ENCODE measurements at places on chromosomes 5 and 9.

DNA sequence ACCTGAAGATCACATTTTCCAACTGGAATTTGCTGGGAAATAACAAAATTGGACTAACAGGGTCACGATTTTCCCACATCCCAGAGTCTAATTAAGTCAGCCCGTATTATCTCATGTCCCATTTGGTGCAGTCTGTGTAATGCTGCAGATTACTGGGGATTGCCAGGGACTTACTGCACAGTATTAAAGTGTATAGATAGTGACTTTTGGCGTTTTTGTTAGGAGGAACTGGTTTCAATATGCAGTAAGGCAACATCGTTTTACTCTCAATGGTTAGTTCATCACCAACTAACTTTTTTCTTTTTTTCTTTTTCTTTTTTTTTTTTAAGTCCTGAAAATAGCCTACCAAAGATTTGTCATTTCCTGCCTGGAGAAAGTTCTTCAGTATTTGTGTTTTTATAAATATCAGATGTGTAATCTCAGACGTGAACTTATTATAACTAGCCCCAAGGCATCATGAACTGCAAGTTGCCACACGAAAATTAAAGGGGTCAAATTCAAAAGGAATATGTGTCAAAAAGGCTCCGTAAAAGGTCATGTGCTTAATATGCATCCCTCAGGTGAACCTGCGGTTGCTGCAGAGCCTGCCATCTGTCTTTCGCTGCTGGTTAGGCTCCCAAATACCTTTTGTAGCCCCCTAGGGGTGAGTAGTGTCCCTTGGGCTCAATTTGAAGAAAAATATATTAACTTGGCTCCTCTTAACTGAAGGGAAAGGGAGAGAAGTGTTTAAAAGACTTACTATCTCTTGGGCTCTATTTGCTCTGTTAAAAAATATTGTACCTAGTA is 176.7 kb upstream of the ADAMTSL1 start:
- peak; percentile 2 for DNase-seq

- no peak for DNase-seq
Measured at GRCh38 chr9:82495884-82496777, 507.6 kb downstream of the SPATA31D1 start.

GRCh38 chr5:79640571-79641055 is 28.4 kb downstream of the TENT2 start:
- DNase-seq = no peak

DNA sequence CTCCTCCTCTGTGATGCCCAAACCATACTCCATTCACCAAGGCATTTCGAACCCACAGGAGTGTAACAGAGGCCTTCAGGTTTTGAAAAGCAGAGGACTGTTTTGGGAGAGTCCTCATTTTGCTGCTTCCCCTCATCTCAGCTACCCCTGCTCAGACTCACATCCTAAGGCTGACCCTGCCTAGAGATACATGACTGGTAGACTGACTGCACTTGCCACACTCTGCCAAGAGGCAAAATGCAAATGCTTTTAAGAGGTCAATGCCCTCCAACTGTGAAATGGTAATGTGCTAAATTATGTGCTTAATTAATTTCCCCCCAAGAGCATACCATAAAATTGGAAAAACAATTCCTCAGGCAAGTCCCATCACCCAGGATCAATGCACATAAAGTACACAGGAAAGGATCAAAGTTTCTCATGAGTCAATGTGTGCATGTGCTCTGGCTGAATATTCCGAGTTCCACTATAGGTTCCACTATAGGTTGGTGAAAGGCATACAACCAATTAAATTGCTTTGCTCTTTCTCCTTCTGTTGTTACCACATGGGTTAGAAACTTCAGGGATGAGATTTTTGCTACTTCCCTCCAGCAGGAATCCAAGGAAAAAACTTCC is 87.0 kb downstream of the RGS7BP start:
- no peak for DNase-seq

GRCh38 chr5:155017610-155018009 is 4.1 kb downstream of the KIF4B start:
- no peak for DNase-seq

- no peak for DNase-seq
Measured at GRCh38 chr9:33161589-33162132, 5.5 kb downstream of the B4GALT1 start.

- no peak for DNase-seq
Measured at GRCh38 chr5:170161069-170161468, 55.4 kb downstream of the FOXI1 start.

DNA sequence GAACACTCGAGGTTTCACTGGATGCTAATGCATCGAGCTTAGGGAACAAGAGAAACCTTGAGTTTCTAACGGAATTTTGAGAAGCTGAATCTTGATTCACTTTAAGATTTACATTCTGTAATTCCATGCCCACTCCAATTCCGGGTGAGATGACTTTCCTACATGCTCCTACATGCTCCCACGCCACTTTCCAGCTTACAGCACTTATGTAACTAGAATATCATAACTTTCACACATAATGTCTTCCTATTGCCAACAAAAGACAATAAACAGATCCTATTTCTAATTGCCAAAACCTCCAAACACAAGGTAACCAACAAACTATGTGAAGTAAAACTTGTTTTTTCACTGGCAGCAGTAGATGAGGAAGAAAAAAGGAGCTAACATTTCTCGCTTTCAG is 72.9 kb downstream of the ECPAS start:
- DNase-seq = no peak

DNA sequence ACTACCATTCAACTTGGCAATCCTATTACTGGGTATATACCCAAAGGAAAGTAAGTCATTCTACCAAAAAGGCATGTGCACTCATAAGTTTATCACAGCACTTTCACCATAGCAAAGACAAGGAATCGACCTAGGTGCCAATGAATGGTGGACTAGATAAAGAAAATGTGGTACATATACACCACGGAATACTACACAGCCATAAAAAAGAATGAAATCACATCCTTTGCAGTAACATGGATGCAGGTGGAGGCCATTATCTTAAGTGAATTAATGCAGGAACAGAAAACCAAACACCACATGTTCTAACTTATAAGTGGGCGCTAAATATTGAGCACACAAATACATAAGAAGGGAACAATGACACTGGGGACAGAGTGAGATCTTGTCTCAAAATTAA is 65.8 kb upstream of the SUB1 start:
- DNase-seq = no peak

DNA sequence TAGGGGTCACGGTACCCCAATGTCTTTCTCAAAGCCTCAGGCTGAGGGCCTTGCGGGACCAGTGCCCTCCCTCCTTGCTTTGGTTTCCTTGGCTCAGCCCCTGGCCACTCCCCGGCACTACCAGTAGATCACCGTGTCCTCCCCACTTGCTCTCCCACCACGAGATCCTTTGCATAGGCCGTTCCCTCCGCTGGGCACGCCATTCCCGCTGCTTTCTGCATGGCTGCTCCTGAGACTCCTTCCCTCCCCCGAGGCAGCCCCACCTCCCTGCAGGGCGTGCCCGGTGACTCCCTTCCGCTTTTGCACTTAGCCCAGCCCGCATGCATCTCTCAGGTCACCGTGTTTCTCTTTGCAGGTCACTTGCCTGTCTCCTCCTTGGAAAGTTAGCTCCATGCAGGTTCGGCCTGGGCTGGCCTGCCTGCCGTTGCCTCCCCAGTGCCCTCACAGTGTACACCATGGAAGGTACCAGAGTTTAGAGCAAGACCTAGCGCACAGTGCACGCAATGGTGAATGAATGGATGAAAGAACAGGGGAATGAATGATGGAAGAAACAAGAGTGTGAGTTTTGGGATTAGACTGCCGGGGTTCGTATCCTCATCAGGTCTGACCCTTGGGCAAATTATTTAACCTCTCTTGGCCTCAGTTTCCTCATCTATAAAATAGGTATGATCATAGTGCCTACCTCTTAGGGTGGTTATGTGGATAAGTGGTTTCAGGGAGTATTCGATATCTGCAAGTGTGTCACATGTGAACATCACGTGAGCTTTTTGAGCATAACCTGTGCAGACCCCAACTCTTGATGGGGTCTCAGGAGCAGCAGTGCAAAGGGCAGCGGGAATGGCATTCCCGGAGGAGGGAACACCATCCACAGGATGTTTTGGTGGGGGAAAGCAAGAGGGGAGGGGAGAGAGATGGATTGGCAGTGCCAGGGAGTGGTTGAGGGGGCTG is 214.3 kb downstream of the C9orf50 start:
- no peak for DNase-seq

- DNase-seq = no peak
Measured at GRCh38 chr5:174733091-174733690, 8.8 kb downstream of the MSX2 start.

DNA sequence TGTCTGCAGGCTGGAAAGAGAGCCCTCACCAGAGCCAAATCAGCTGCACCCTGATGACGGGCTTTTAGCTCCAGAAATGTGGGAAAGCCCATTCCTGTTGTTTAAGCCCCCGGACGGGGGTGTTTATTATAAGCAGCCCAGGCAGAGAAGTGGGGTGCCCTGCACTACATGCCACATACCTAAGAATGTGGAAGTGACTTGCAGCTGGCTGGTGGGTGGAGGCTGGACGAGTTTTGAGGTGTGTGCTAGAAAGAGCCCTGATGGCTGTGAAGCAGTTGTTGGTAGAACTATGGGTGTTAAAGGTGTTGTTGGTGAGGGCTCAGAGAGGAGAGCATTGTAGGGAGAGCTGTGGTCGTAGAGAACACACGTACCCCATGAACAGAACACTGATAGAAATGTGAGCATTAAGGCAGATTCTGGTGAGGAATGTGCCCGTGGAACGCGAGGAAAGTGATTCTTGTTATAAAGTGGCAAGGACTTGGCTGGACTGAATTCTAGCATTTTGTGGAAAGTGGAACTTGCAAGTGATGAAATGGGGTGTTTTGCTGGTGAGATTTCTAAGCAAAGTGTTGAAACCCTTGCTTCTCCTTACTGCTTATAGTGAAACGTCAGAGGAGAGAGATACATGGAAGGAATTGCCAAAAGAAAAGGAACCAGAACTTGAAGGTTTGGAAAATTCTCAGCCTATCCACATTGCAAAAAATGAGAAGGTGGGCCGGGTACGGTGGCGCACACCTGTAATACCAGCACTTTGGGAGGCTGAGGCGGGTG is 38.9 kb downstream of the AHRR start:
- no peak for DNase-seq

- no peak for DNase-seq
Measured at GRCh38 chr5:59104400-59105127, 521.7 kb downstream of the RAB3C start.

GRCh38 chr9:115884846-115885245 is 268.7 kb upstream of the PAPPA start:
- DNase-seq = no peak

GRCh38 chr5:68381060-68381459 is 165.5 kb downstream of the PIK3R1 start:
- DNase-seq = no peak

GRCh38 chr5:81884871-81885270 is 87.0 kb upstream of the ATG10 start:
- no peak for DNase-seq

DNA sequence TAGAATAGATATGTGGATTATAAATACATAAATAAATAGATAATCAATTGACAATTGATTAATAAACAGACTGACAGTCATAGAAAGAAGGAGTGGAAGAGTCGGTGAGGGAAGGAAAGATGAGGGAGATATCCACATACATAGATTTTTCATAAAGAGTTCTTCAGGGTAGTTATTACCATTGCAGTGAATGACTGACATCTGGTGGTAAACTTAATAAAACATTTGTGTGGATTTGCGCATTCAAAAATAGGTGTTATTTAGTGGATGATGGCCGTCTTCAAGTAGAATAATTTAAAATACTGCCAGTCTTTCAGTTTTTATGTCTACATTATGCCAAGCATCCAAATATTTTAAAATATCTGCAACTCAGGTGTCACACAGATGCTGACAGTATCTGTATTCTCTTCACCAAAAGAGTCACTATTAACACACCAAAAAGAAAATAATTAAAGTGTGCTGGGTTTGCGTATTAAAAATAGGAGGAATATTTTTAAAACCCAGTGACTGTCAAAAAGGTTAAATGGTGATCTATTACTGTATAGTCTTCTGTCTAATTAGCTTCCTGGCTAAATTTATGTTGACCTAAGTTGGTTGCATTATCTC is 78.8 kb downstream of the GIN1 start:
- DNase-seq = peak; percentile 60

DNA sequence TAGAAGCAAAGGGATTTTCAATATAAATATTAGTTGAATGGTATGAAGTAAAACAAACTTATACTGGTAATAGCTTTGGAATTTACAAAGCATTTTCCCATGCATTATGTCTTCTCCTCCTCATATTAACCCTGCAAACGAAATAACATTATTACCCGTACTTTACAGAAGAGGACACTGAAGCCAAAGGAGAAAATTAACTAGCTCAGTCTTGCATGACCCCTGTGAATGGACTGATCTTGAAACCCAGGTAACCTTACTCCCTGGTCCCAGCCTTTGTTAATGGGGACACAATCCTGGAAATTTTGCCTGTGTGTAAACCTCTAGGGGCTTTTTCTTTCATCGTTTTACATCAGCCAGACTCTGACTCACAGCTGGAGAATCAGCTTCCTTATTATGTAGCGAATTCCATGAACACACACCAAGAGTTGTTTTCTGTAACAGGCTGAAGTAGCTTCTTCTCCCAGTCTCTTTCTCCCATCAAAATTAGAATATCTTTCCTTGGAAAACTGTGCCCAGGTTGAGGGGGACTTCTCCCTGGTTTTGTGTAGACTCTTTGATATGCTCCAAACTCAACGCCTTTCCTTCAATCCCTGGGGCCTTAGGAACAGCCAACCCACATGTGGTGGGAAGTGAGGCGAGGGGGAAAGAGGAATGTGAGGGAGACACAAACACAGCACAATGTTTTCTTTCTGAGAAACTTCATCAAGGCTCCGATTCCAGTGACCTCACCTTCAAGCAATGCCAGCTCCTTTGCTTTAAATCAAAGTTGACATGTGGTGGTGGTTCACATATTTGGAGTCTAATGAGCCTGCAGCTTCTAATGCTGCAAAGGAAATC is 480.9 kb upstream of the PAPPA start:
- DNase-seq = peak; percentile 99
